ENCODE measurements at places on chromosomes 5 and 9.

- no peak for DNase-seq
These were observed 13.2 kb downstream of the VLDLR start for GRCh38 chr9:2634818-2635217.

GRCh38 chr9:92721548-92721947 is 43.1 kb downstream of the BICD2 start:
- DNase-seq = no peak

- DNase-seq = no peak
These were observed 8.4 kb upstream of the URM1 start for GRCh38 chr9:128362774-128363173.

DNA sequence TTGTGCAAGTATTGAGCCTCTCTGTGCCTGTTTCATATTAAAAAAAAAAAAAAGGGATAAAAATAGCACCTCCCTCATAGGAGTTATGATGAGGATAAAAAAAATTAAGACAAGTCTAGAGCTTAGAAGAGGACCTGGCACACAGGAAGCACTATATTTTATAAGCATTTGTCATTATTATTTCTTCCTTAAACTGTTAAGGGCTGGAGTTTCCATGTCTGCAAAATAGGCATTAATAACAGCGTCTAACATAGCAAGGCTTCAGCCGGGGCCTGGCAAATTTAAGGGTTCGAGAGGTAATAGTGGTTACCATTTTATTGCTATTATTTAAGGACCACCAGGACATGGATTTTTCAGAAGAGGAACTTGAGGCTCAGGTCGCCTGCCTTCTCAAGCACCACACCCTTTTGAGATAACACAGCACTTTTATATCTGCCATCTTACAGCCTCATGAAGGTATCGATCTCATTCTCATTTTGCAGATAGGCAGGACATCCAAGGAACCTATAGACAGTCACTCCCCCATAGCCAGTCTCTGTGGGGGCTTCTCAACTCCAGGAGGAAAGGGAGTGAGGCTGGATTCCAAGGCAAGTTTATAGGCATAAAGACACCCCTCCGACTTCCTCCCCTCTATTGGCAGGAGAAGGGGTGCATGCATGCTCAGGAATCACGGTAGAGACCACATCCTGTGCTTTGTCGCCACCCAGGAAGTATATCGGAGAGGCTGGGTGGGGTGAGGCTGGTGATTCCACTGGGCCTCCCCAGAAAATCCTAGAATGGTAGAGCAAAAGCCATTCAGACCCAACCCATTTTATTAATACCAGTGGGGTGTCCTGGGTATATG is 2.4 kb downstream of the ANXA6 start:
- no peak for DNase-seq

GRCh38 chr5:176712546-176713304 is 65.4 kb downstream of the TSPAN17 start:
- no peak for DNase-seq

- DNase-seq = no peak
These were observed 1046.9 kb downstream of the CDH12 start for GRCh38 chr5:21806271-21806670.

DNA sequence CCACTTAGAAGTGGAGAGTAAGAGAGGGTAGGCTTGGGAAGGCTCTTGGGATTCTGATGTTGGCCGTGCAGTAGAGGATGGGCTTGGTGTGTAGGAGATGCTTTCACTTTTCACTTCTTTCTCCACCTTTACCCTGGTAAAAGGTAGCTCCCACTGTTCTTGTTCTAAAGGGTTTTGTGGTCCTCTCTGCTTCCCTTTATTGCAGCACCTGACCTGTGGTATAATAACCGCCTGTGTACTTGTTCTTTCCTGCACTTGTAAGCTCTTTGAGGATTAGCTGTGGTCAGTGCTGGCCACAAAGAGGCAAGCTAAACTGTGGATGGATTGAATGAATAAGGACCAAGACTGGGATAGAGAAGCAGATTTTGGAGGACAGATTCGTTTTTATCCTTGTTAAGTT is 25.2 kb downstream of the KDM4C start:
- no peak for DNase-seq

DNA sequence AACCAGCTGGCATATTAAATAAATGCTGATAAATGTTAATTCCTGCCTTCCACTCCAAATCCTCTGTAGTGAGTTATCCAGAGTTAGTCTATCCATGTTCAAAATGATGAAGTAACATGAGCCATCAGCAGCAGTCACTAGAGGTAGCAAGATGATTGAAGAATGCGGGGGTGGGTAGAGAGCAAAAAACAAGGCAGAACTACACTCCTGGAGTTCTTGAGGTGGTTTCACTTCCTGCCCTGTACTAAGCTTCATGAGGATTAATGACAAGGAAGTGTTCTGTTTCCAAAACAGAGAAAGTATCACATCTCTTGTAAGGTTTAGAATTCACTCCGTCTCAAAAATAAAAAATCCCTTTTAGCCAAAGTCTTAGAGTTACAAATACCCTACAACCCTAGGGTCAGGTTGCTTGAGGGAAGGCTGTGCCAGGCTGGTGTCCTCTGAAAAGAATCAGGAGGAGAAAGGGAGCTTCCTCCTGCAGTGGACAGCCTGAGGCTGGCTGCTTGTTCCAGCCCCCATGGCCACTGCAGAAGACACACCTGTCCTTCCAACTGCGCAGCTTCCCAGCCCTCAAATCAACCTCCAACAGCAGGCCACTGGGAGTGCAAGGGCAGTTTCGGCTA is 180.2 kb downstream of the DENND1A start:
- DNase-seq = no peak

- DNase-seq = no peak
These were observed 545.2 kb downstream of the CSNK1G3 start for GRCh38 chr5:124056991-124057723.

DNA sequence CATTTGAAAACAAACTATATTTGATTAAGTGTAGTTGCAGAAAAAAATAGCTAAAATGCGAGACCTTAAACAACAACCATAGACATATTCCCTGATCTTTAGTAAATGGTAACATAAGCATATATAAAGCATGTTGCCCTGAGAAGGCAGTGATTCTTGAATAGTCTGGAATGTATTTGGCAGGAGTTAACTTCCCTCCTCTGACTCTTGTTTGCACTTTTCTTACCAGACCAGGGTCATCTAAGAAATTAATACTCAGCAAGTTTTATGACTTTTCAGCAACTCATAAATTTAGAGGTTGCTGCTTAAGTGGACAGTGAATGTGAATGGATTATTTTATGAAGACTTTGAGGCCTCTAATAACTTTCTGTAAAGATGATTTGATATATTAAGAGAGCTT is 55.3 kb upstream of the NUDT12 start:
- no peak for DNase-seq

- DNase-seq = no peak
These were observed 19.7 kb downstream of the RAI14 start for GRCh38 chr5:34675857-34676256.

DNA sequence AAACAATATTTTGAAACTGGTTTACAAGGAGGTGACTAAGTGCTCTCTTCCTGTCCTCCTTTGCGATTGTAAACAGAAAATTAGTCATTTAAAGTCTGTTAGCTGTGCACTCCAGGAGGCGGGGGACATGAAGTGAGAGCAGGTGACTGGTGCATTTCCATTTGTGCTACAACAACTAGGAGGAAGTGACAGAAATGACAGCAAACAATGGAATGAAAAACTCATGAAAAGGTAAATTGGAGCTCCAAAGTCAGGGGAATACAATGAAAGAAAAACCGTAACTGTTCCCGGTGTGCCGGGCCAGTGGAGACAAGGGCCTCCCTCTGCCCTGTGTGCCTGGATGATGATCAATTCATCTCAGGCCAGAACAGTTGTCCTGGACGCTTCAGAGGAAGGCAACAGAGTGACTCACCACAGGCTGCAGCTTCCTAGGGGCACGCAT is 439.9 kb downstream of the GADD45G start:
- DNase-seq = no peak

GRCh38 chr5:159095151-159095721 is 4.5 kb downstream of the EBF1 start:
- no peak for DNase-seq

DNA sequence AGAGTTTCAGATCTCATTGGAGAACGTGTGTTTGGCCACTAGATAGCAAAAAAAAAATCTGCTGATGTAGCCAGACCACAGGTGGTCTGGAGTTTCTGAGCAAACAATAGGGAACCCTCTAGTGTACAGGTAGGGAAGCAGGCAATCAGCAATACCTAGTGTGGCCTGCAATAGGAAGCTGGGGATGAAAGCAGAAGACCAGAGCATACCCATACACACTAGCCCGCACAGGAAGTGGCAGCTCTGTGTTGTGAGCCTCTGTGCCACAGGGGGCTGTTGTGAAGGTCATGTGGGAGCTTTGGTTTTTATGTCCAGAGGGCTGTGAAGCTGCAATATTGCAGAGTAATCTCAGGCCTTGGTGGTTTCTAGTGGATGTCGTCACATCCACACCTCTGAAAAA is 81.2 kb downstream of the MTAP start:
- no peak for DNase-seq

- no peak for DNase-seq
These were observed 89.2 kb downstream of the ACER2 start for GRCh38 chr9:19498015-19498414.
